ENCODE measurements at places on chromosomes 16 and 17.

- peak; percentile 0 for ATAC-seq
Observed at GRCh38 chr17:7572588-7573323, 6.7 kb upstream of the CD68 start.

DNA sequence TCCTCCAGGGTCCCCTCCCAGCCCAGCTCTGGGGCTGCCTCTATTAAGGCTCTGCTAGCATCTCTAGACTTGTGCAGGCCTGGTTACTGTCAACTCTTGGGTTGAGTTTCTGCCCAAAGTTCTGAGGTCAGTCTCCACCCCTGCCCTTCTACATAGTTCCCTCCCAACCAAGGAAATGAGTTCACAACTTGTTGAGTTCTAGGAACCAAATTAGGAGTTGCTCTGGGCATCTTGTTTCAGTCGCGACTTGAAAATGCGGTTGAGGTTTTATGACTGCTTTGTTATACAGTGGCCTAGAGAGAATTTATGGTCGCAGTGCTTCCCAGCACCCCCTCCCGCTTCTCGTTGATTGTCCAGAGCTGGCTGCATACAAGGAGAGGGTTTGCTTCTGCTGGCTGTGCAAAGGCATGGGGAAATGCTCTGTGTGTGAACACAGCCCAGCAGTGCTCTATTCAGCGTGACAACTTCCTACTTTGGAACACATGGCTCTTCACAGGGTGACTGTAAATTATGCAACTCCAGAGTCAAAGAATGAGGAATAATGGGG, 20.2 kb downstream of the GNAO1 start:
- no peak for ATAC-seq

DNA sequence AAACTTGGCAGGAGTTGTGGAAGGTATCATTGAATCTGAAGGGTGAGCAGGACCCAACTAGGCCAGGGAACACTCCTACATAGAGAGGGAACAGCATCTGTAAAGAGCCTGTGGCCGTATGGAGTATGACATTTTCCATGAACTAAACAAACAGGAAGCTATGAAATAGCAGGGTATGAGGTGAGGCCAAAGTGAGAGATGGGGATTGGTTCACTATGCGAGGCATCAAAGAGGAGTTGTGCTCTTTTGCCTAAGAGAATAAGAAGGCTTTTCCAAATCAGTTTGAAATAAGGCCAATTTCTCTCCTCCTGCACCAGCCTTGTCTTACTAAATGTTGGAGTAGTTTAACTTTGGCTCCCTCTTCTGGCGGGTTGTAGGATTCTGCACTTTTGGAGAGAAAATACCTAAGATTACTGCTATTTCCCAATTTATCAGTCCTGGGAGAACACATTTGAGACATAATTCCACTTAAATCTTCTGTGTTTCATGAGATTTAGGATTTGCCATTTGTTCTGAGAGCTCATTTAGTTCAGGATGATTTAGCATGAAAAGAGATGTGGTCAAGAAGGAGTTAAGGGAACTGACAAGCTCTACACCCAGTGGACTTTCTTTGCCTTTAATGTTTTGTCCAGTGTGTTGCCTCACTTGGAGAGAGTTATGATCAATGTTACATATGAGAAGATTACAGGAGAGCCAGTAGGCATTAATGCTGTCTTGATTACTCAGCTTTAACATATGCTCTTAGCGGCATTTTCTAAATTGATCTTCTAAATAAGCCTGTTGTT, 55.4 kb downstream of the TNRC6C start:
- peak; percentile 43 for ATAC-seq

DNA sequence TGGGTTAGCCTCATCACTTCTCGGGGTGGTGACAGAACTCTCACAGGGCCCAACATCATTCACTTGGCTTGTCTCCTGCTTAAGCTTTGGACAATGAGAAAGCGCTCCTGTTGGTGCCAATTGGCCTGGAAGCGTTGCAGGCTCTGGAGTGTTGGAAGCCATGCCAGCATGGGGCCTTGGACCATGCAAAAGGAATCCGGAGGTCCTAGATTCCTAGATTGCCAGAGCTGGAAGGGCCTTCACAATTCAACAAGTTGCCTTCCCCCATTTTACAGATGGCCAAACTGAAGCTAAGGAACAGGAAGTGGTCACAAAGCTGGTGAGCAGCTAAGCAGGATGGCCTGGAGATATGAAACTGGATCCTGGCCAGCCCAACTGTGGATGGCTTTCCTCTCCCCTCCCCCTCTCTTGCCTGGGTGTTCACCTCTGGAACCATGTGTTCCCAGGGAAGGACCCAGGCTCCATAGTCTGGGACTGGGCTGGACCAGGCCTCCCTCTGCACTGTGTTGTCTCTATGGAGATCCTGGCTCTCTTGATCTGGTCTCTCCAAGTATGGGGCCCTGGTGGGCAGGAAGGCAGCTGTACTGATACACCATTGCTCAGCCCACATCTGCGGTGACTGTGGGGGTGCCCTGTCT, 6.0 kb upstream of the IGFBP4 start:
- no peak for ATAC-seq

All from activated CD4-positive, CD25-positive, alpha-beta regulatory T cell treated with anti-CD3 and anti-CD28 coated beads, Interleukin-2, amount 50 U/mL, for 24 hours (primary cell).